Stimulated activated CD4-positive, alpha-beta T cell treated with anti-CD3 and anti-CD28 coated beads, Interleukin-4, amount 100 ng/mL, for 4 hours (primary cell): ENCODE measurements at places on chromosomes 3 and 15.

DNA sequence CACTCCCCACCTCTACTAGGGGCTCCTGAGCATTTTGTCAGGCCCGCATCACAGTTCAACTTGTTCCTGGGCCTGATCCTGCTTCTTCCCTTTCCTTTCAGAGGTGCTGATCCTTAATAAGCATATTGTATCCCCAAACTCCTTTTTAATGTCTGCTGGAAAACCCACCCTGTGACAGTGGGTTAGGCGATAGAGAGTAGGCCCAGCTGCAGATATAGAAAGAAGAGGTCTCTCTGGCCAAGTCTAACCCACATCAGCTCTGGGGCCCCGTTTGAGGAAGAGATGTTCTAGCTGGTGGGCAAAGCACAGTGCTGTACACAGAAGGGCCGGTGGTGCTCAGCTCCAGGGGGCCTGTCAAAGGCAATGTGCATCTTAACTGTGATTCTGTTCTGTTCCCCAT is 34.3 kb upstream of the ST6GAL1 start:
- no peak for DNase-seq

DNA sequence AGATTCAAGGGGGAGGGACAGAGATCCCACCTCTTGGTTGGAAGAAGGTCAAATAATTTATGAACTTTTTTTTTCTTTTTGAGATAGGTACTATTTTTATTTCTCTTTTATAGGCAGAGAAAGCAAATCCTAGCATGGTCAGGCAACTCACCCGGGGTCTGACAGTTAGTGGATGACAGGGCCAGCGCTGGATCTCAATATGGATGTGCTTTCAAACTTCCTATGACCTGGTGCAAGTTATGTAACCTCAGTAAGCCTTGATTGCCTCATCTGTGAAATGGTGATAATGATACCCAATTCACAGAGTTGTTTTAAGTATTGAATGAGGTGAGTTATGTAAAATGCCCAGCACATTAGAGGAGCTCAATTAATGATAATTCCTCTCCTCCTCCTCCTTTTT is 86.8 kb upstream of the MEF2A start:
- no peak for DNase-seq

DNA sequence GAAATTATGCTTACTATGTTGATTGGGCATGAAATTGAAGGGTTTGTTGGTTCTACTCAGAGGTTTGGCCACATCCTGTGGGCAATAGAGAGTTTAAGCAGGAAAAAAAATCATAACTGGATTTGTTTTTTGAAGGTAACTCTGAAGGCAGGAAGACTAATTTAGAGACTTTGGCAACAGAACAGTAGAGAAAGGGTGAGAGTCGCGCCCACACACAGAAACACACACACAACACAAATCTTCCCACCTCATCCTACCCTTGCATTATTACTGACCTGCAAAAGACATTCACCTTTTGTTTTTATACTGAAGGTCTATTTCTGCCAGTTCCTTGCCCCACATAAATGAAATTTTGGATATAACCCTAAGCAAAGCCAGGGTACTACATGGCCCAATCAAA is 270.6 kb downstream of the TBL1XR1 start:
- DNase-seq, result no peak

- no peak for DNase-seq
Observed at GRCh38 chr15:35956056-35956455, 410.1 kb upstream of the DPH6 start.

- DNase-seq, result no peak
Observed at GRCh38 chr3:193231201-193231600, 9.8 kb upstream of the PLAAT1 start.

DNA sequence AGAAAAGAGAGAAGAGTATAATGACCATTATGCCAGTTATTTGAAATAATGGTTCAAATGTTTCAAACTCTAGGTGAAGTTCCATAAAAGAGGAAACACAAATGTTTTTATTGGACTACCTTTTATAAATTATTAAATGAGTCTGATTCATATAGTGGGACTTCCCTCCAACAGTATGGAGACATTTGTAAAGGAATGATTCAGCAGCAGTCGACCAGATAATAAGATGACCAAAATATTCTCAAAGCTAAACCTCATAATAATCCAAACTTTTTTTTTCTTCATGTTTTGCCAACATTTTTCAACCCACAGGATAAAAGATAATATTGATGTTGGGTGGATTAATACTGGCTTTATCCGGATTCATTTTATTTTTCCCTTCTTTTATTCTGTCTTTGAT is 18.8 kb downstream of the TIPARP start:
- no peak for DNase-seq

DNA sequence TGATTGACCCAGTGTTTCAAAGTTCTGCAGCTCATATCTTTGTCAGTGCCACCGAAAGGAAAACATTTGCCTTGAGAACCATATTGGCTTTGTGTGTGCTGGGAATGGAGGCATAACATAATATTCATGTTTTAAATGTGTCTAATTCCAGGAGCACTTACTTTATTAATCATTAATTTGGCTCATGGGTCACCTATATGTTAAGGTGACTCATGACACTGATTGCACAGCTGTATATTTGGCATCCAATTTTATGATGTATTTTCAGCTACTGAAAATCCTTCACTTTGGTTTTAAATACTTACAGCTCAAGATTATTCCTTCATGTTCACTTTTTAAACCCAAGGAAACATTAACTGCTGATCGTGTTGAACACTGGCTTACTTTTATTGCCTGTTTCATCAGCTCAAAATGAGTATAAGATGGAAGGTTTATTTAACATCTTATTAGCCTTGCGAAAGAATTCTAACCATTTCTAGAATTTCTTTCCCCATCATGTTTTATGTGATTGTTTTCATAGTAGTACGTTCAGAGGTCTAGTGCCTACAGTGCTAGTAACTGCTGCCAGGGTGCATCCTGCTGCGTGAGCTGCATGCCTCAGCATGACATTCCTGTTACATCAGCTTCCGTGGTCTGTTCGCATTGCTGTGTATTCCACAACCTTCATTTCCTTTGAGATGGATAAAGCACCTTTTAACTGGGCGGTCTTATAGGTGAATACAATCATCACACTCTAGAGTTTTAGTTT is 63.7 kb downstream of the LRCH3 start:
- no peak for DNase-seq

DNA sequence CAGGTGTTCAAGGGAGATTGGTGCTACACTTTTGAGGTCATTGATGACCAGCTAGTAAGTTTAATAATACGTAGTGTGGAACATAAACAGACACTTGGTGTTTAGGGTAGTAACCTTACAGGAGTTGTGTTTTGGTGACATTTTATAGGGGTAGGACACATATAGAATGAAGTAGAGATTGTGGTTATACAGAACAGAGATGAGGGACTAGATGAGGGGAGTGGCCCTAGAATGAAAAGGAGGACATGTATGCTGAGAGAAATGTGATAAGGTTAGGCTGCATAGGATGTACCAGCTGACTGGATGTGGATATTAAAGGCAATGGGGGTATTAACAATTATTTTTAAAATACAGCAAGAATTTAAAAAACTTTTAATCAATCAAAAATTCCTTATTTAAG is 8.0 kb downstream of the MBNL1 start:
- no peak for DNase-seq

- DNase-seq, result no peak
Observed at GRCh38 chr15:66294932-66295235, 1.5 kb downstream of the DIS3L start.

- DNase-seq, result no peak
Observed at GRCh38 chr3:8899876-8900460, 63.3 kb downstream of the RAD18 start.

DNA sequence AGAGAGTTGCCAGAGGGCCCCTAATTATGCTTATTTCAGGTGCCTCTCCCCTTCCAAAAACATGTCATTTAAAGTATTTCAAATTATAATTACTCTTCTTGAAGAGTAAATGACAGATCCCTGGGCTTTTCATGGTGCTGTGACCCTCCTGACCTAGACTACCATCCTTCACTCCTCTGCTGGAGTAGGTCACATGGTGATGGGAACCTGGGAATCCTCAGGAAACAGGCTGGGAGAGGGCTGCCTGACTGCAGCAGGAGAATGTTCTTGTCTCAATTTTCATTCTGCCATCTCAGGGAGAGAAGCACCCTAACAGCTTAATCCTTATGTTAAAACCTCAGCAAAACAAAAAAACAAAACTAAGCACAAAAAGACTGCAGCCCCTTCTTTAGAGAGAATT is 24.6 kb downstream of the PGBD4 start:
- no peak for DNase-seq

DNA sequence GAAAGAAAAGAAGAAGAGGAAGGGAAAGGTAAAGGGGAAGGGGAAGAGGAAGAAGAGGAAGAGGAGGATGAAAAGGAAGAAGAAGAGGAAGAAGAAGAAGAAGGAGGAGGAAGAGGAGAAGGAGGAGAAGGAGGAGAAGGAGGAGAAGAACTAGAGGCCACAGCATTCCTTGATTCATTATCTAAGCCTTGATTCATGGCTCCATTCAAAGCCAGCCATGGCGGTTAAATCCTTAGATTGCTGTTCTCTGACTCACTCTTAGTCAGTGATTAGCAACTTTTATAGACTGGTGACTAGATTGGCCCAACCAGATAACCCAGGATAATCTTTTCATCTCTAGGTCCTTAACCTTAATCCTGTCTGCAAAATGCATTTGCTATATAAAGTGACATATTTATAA is 47.6 kb downstream of the OSTN start:
- DNase-seq, result no peak

DNA sequence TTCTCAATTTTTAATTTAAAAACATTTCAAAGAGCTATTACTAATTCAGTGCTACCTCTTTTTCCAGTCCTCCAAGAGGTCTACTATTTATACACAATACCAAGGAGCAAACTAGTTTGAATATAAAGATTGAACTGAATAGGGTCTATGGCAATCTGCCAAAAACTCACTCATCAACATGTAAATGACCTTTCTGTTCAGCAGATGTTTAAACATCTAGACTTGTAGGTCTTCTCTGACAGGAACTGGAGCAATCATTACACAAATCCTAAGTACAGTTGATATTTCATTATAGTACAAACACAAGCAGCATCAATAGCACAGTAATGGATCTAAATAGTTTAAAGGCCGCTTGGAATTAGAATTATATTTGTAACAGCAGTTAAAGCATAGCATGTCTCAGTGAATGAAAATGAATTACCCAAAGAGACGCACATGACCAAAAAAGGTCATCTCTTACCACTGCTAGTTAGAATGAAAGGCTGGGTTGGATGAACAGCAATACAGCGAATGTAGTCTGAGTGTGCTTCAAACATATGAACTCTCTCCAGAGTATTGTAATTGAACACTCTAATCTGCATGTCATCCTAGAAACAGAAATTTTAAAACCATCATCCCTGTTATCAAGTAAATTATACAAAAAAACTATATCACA is 10.7 kb downstream of the COPB2 start:
- DNase-seq, result no peak

DNA sequence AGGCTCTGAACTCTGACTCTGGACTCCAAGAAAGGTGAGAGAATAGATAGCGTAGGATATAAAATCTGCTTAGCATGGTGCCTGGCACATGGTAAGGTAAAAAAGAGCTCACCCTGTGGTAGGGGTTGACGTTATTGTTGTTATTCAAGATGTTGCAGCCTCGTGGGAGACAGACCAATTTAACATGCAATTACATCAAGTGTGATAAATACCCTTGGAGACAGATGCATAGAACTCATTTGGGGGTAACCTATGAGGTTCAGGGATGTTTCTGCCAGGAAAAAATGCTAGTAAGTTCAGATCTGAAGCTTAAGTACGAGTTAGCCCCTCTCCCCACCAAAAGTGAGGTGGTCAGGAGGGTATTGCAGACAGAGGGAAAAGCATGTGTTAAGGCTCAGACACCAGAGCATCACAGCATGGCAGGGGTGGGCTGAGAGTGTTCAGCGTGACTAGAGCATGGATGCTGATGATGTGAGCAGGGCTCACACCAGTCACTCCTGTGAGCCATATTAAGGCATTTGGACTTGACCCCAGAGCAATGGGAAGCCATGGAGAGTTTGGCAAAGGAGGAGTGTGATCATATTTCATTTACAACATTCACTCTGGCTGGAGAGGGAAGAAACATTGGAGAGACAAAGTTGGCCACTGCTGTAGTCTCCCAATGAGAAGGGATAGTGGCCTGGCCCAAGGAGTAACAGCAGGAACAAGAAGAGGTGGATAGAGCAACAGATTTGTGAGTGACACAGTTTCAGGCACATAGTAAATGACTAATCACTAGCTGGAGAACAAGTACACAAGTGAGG is 181.0 kb downstream of the UACA start:
- no peak for DNase-seq

DNA sequence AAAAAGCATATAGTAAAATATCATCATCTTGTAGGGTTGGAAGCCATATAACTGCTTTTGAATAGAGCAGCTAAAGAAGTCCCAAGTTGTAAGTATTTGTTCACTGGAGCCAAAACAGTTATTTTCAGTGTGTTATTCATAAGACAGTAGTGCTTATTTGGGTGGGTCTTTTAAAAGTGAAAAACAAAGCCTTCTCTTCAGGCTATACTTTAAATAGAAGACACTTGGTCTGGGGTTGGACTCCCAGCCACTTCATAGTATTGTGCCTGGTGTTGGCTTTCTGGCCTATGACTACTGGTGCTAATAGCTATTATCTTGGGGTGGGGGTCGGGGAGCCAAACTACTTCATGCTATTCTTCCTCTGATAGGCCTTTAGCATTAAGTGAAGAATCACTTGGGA is 135.2 kb downstream of the SLC25A26 start:
- DNase-seq, result no peak

DNA sequence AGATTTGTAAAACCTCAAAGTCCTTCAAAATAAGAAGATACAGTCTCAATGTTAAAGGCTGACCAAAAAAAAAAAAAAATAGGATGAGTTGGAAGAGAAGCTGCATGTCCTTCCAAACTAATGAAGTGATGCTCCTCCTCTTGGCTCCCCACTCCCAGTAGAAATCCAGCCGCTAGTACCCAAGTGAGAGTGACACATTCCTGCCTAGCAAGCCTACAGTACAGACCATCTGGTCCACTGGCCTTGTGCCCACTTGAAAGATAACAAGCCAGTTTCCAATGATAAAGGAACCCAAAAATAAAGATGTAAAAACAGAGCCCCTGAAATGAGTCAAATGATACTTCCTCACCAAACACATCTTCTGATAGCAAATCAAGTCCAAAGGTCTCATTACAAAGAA is 258.7 kb upstream of the NSMCE3 start:
- DNase-seq, result no peak

GRCh38 chr3:147380387-147380951 is 25.9 kb downstream of the ZIC4 start:
- no peak for DNase-seq

DNA sequence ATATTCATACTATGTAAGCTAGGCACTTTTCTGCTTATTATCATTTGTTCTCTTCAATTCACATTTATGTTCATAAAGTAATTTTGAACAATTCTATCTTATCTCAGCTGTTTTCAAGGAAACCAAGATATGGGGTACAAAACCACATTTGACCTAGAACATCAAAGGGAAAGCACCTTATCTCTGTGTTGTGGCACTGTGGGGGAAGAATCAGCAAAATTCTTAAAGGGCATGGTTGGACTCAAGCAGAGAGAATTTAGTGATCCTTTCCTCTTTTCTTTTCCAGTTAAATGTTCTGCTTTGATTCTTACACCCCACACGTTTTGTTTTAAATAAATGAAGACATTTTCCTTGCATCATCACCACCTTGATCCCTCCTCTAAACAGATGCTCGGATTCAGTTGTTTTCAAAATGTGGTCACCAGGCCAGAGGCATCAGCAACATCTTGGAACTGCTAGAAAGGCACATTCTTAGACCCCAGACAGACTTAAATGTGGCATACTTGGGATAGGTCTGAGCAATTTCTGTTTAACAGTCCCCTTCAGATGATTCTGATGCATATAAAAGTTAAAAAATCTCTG is 128.4 kb upstream of the TP63 start:
- DNase-seq, result no peak
